ENCODE measurements at places on chromosomes 12 and 14.

GRCh38 chr12:122847921-122848421 is 12.7 kb downstream of the HIP1R start:
- no peak for DNase-seq

GRCh38 chr12:31900271-31900670 is 58.9 kb upstream of the RESF1 start:
- no peak for DNase-seq

- no peak for DNase-seq
Measured at GRCh38 chr14:91004987-91005386, 55.5 kb downstream of the RPS6KA5 start.

DNA sequence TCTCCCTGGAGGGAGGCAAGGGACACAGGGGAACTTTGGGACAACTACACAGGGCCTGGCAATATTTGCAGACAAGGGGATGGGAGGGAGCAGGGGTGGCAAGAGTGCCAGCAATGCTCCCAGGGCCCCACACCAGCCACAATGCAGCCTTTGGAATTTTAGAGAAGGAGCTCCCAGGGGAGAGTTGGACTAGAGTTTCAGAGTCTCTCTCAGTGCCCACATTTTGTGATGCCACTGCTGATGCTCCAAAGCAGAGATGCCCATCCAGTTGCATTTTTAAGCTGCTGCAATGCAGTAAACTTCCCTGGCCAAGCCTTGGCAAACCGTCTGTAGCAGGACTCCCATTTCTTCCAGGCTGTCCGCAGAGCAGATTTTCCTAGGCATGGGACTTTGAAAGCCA is 98.9 kb downstream of the ZFP36L1 start:
- no peak for DNase-seq

DNA sequence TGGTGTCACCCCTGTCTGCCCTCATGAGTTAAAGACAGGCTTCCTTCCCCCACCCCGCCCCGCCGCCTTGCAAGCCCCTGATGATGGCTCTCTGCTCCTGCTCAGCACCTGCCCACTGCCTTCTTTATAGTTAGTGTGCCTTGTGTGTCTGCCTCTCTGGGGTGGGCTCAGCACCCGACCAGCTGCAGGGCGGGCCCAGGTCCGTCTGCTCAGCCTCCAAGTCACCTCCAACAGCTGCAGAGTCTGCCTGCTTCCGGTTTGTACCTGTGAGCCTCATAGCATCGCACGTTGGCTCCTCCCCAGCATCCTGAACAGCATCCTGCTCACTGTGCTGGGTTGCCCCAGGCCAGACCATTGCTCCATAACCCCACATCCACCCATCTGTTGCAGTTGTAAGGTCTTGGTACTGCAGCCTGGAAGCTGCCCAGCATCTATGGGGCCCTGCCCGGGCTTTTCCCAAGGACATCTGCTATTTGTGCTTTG is 3.5 kb downstream of the TGFB3 start:
- no peak for DNase-seq

DNA sequence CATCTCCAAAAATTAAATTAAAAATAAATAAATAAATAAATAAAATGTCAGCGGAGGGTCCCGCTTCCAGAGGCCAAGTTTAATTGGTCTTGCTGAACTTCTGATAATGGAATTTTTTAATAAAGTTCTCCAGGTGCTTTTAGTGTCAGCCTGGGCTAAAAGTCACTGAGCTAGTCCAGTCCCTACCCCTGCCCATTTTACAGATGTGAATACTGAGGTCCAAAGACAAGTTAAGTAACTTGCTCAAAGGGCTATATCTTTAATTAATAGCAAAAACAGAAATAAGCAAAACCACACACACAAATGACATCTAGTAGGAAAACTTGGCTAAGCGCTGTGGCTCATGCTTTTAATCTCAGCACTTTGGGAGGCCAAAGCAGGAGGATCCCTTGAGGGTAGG is 5.6 kb upstream of the RFC5 start:
- DNase-seq = no peak

DNA sequence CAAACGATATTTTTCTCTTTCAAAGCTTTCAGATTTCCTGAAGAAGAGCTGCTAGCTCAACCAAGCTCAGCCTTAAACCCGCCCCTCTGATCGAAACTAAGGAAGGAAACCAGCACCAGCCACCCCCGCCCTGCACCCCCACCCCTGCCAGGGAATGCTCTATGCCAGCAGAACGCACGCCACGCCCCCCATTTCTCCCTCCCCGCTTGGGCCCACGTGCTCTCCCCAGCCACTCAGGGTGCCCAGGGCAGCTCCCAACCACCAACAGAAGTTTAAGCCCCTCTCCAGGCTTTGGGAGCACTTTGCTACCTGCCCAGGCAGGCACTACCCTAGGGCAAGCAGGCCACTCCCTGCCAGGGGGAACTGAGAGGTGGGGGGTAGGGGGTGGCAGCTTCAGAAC is 18.8 kb upstream of the KRT78 start:
- no peak for DNase-seq

DNA sequence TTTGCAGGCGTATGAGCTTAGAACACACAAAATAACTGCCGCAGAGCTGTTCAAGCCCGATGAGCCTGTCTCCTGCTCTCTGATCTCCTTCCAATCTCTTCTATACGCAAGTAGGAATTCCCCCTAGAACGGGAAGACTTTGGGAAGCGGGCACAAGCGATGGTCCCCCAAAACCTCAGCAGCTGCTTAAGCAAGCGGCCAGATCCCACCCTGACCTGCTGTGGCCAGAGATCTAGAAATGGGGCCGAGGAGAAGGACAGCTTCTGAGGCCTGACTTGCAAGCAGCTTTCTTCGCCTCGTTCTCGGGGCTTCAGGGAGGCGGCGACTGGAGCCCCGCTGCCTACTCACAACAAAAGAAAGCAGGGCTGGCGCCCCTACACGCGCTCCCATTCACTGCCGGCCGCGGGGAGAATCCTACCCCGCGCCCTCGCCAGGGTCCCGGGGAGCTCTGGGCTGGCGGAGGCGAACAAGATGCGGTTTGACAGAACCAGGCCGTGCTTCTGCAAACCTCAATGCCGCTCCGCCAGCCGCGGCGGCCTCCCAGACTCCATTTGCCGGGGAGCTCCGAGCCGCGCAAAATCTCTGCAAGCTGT is 922 bp downstream of the TBX5 start:
- no peak for DNase-seq

DNA sequence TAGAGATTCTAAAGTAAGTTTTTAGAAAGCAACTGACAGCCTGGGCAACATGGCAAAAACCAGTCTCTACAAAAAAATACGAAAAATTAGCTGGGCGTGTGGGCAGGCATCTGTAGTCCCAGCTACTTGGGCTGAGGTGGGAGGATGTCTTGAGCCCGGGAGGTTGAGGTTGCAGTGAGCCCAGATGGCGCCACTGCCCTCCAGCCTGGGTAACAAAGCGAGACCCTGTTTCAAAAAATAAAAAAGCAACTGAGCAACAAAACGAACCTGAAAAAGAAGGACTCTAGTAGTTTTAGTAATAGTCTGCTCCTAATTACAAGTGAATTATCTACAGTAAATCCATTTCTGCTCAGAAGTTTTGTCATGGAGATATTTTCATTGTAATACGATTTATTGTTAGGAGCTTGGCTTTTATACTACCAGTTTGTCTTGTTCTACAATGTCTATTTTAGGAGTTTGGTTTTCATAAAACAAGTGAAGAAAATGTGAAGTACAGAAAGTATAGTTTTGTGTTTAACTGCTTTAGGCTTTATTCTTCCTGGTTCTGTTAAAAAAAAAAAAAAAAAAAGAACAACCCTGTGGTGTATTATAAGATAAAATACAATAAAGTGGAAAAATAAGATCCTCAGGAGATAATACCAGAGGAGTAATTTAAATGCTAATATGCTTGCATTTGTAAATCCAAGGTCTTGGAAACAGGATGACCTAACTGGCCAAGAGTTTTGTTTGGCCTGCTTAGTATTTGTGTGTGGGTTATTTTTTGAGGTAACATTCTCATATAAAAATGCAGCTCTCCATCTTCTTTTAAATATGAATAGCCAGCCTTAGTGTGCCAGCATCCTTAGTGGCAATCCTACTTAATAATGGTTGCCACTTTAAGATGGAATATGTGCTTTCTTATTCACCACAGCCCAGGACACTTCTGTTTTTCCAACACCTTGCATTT is 2.8 kb downstream of the TMX1 start:
- no peak for DNase-seq

GRCh38 chr14:37237094-37237493 is 39.4 kb downstream of the MIPOL1 start:
- no peak for DNase-seq

- DNase-seq = no peak
Measured at GRCh38 chr14:68394764-68395143, 398.1 kb downstream of the ZFP36L1 start.

DNA sequence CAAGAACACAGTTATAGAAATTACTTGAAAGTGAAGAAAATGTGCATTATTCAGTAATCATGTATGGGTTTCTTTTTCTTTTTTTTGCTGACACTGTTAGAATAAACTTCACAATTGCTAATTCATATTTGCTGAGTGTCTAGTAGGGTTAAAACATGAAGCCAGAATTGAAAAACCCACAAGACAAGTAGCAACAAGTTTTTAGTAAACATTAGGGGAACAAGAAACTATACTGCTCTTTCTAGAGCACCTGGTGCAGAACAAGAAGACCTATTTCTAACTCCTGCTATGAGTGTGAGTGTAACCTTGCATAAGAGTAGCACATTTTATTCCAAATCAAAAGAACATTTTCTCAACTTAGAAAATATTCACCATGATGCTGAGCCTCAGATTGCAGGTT is 83.2 kb downstream of the ITPR2 start:
- no peak for DNase-seq

DNA sequence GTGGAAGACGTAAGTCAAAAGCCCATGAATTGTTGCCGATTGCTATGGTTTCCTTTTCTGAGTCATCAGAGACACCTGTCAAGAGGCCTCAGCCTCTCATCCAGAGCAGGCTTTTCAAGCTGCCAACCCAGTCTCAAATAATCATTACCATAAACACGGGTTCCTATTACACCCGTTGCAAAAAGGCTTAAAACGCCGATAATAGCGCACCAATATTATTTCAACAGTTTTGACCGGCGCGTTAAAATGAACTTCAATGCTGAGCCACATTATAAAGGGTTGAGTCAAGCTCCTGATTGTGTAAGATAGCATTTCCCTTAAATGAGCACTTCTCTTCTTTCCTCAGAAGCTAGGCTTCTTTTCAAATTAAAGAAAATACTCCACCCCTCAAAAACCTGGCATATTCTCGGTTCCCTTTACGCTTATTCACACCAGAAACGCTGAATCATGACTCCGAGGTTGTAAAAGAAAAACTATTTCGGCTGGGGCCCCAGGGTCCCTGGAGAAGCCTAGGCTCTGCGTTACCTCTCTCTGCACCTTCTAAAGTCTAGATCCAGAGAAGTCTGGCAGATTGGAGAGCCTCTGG is 1.4 kb downstream of the TMTC1 start:
- peak; percentile 21 for DNase-seq

GRCh38 chr12:11927286-11927935 is 143.3 kb upstream of the BCL2L14 start:
- no peak for DNase-seq

DNA sequence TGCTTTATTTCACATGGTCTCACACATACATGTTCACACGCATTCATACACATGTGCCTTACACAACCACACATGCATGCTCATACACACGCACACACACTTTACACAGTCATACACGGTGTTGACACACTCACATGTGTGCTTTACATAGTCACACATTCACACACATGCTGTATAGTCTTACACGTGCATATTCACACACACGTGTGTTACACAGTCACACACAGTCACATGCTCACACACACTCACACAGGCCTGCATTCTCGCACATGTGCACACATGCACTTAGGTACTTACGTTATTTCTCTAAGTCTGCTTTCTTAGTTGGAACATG is 18.0 kb upstream of the PLEKHG3 start:
- no peak for DNase-seq

- DNase-seq = no peak
Measured at GRCh38 chr14:81324011-81324410, 76.1 kb downstream of the STON2 start.

DNA sequence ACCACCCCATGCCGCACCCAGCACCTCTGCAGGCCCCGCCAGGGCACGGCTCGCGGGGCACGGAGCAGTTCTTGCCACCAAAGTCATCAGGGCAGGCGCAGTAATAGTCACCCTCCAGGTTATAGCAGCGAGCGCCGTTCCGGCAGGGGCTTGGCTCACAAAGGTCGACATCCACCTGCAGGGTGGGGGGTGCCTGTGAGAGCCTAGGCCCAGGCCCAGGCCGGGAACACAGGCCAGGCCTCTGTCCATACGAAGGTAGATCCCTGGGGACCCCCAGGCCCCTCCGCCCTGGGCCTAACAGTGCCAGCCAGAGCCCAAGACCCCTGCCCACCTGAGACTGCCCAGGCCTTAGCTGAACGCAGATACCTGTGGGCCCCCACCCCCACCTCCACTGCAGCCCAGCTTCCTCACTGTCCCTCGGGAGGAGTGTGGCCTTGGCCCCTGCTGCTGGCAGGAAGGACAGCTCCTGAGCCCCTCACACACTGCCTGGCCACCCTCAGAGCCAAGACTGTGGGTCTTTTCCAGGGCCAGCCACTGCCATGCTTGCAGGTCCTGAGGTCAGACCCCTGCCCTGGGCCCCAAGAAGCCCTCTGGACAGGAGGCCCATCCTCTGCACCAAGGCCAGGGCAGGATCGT is 19.3 kb downstream of the JAG2 start:
- no peak for DNase-seq

GRCh38 chr14:105165761-105166485 is 2.7 kb downstream of the JAG2 start:
- DNase-seq = no peak

GRCh38 chr12:32568228-32568627 is 110.9 kb upstream of the DNM1L start:
- DNase-seq = peak; percentile 78

GRCh38 chr12:116353958-116354357 is 76.5 kb upstream of the MED13L start:
- no peak for DNase-seq

GRCh38 chr12:95830335-95831089 is 28.2 kb upstream of the SNRPF start:
- no peak for DNase-seq

DNA sequence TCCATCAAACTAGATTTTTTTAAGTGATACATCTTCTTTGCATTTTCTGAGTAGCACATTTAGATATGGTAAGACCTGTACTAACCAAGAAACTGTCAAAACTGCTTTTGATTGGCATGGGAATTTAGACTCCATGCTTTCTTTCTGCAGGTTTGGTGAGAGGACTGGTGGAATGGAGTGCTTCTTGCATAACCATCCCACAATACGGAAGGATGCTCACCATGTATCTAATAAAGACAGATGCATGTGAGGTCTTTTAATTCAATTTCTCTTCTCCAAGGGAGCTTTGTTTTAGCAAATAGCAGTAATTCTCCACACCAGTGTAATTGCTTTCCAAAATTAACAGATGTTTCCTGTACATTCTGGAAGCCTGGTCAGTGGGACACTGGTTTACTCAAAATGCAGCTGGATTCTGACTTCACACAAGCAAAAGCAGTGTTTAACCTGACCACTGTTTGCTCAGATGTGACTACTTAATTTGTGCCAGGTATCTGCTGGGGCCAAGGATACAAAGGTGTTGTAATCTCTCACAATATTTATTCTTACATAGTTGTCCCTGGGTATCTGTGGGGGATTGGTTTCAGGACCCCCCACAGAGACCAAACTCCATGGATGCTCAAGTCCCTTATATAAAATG is 26.1 kb downstream of the FGD6 start:
- no peak for DNase-seq

- no peak for DNase-seq
Measured at GRCh38 chr14:24688030-24688658, 54.2 kb upstream of the GZMB start.

- DNase-seq = peak; percentile 31
Measured at GRCh38 chr14:89131004-89131750, 285.9 kb downstream of the FOXN3 start.
